Cerebellar nuclear complex (tissue), 1 donor: ENCODE measurements at places on chromosomes 1 and 21.

DNA sequence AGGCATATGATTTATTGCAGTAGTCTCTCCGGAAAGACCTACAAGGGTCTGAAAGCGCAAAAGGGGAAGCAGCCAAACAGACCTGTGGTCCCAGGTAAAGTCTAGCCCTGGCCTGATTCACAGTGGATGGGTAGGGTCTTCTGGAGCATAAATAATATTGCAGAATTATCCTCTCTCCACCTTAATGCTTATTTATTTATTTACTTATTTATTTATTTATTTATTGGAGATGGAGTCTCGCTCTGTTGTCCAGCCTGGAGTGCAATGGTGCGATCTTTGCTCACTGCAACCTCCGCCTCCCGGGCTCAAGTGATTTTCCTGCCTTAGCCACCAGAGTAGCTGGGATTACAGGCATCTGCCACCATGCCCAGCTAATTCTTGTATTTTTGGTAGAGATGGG, 11.8 kb upstream of the KLHDC8A start:
- no peak for DNase-seq

DNA sequence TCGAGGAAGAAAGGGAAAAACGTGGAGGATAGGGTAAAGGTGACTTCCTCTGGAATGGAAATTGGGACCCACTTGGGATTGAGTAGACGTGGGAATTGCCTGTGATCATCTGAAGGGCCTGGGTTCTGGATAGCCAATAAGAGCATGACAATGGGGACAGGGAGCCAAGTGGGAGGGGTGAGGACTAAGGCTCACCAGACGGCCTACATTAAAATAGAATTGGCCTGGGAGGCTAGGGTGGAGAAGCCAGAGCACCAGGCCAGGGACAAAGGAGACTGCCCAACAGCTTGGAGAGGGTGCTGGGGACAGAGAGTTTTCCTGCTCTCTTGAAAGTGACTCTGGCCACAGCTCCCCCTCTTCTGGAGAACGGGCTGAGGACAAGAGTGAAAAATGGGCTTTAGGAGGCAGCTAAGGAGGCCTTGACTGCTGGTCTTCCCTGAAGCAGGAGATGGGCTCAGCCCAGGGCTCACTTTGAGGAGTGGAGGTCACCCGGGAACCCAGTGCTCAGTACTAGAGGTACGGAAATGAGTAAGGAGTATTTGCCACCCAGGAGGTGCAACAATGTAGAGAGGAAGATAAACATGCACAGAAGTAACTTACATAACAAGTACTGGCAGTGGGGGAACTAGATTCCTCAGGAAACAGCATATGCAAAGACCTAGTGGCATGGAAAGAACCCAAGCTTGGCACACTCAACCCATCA, 18.8 kb downstream of the INKA2 start:
- no peak for DNase-seq

- no peak for DNase-seq
Observed at GRCh38 chr1:93906480-93906879, 2.8 kb downstream of the GCLM start.

DNA sequence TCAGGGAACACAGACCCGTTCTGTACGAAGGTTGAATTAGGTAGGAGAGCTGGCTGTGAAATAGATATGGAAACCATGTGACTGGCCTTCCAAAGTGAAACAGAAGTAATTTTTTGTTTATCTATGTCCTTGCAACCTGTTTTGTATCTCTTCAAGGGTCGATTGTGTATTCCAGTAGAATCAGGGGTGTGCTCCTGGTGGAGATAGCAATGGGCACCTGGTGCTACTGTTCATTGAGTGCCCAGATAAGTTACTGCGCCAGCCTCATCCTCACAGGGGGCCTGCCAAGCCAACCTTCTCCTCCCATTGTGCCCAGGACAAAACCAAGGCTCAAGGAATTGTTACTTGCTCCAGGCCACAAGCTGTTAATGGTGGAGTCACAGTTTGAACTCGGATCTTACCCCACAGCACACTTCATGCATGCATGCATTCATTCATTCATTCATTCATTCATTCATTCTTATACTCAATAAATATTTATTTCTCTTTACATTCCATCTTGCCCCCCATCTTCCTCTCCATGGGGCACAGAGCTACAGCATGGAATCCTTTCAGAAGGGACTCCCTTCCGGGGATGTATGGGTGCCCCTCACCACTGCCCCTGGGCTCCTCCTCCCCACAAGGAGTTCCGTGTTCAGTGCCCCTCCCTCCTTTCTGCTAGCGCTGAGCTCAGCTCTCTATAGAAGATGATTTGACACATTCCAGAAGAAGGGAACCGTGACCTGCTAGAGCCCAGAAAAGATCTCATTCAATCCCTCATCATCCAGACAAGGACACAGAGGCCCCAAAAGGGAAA, 24.0 kb downstream of the ADORA1 start:
- no peak for DNase-seq

DNA sequence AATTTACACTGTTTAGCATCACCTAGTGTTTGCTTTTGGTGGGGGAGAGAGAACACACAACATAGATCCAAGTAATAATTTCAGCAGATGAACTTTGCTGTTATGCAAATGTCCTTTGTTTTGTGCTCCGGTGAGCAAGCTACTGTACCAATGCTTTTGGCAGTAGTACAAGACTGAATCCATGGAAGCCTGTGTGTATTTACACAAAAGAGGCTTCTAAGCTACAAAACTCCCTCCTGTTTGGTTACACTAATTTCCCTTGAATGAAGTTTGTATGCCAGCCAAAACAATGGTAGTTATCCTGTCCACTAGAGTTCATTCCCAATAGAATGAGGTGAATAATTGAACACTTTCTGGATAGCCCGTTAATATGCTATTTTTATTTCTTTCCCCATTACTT, 320.5 kb downstream of the KCTD3 start:
- DNase-seq, result no peak

DNA sequence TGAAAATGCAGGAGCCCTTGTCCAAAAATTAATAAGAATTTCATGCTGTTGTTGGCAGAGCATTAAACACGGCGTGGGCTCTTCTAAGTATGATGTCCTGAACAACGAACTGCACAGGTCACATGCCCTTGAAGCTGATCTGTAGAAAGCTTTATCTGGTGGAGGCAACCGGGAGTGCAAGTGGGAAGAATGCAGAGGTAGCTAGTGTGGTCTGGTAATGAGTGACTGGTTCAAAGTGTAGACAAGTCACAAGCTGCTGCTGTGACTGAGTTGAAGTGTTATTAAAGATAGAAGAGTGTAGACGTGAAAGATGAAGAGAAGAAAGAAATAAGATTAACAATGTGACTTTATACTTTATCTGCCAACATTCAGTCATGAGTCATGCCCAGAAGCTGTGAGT, 361.9 kb downstream of the TTLL7 start:
- no peak for DNase-seq

GRCh38 chr21:33775100-33775828, 133.0 kb downstream of the ITSN1 start:
- DNase-seq, result no peak

- no peak for DNase-seq
Observed at GRCh38 chr1:86000601-86001000, 156.0 kb downstream of the COL24A1 start.
